ENCODE measurements at places on chromosomes 1 and 21.

- no peak for DNase-seq
Measured at GRCh38 chr1:115329965-115330364, 8.1 kb downstream of the NGF start.

- DNase-seq, result no peak
Measured at GRCh38 chr1:226643611-226644540, 95.2 kb downstream of the ITPKB start.

DNA sequence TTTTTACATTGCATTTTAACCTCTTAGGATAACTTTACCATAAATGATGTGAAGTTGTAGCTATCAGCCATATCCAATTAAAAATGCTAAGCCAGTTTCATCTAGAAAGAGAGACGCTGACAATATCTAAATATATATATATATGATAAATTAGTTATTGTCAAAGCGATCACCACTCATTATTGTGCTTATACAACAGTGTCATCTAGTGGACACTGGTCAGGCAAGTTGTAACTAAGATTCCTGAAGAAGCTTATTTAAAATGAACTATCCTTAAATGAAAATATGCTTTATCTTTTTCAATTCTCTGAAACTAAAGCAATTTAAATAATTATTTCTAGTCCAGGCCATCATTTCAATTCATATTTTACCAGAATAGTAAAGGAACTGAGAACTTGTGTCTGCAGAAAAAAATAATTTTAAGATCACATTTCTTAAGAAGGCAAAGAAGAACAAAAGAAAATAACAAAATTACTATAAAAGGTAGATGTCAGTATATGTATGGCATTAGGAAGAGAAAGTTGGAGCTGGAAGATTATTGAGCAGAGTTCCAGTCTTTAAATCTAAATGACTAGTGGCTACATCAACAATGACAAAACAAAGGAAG lies 193.3 kb upstream of the SNX7 start:
- peak; percentile 71 for DNase-seq

GRCh38 chr1:165637427-165637826 lies 6.4 kb downstream of the MGST3 start:
- DNase-seq, result peak; percentile 73

GRCh38 chr1:24392604-24392946 lies 21.0 kb downstream of the STPG1 start:
- DNase-seq, result no peak

GRCh38 chr1:57616921-57617320 lies 193.1 kb upstream of the DAB1 start:
- no peak for DNase-seq

GRCh38 chr1:247494767-247495166 lies 36.9 kb upstream of the OR2B11 start:
- DNase-seq, result peak; percentile 30

GRCh38 chr1:234322979-234323378 lies 50.3 kb upstream of the COA6 start:
- DNase-seq, result peak; percentile 51

DNA sequence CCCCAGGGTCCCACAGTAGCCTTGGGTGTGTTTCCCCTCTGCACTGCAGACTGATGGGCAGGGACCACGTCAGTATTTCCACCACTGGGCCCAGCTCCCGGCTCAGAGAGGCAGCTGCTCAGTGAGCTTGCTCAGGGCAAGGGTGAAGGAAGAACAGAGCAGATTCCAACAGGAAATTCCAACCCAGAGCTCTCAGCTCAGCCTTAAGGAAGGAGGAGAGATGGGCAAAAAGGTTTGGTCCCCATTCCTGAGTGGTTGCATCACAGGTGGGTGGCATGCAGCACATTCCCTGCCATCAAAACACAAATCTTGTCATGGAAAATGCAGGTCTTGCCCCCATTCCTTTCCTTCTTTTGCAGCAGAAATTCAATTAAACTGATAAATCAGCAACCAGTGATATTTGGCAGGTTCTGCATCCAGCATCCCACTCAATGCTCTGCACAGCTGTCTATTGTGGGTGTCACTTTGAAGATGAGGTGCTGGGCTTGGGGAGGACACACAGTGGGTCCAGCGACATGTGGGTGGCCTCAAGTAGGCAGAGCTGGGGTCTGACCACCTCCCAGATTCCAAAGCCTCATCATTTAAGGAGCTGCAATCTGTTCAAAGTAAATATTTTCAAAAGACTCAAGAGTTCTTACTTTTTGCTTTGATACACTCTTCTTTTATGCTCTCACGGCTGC lies 315.4 kb downstream of the DSCAM start:
- no peak for DNase-seq

- DNase-seq, result peak; percentile 56
Measured at GRCh38 chr1:235783148-235783776, 83.4 kb downstream of the LYST start.

DNA sequence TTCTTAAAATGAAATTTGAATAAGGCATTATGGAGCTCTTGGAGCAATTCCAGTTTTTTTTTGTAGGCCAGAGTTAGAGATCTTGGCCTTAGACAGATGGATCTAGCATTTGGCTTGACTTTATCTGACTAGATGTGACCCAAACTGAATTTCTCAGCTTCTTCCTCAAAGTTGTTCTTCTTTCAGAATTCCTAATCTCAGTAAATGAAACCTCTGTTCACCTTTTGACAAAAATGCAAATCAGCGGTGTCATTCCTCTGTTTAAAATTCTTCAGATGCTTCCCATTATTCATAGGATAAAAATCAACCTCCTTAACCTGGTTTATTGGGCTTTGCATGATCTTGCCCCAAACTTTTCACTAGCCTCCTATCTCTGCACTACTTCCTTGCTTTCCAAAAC lies 177.6 kb downstream of the RASAL2 start:
- DNase-seq, result no peak

DNA sequence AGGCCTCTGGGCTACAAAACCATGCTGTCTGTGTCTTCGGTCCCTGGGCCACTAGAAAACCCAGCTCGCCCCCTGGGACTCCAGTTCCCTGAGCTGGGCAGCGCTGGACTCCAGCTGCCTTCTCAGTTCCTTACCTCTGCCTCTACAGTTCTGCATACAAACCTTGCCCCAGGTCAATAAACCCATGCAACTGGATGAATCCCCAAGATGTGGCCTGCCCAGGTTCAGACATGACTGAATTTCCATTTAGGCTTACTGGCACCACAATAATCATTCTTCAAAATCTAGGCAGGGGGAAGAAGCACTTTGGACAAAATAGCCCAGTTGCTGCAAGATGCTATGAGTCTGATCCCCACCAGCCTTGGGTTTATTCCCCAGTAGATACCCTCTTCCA lies 159.5 kb downstream of the RRAGC start:
- no peak for DNase-seq

- no peak for DNase-seq
Measured at GRCh38 chr1:59522925-59523505, 226.1 kb downstream of the FGGY start.

DNA sequence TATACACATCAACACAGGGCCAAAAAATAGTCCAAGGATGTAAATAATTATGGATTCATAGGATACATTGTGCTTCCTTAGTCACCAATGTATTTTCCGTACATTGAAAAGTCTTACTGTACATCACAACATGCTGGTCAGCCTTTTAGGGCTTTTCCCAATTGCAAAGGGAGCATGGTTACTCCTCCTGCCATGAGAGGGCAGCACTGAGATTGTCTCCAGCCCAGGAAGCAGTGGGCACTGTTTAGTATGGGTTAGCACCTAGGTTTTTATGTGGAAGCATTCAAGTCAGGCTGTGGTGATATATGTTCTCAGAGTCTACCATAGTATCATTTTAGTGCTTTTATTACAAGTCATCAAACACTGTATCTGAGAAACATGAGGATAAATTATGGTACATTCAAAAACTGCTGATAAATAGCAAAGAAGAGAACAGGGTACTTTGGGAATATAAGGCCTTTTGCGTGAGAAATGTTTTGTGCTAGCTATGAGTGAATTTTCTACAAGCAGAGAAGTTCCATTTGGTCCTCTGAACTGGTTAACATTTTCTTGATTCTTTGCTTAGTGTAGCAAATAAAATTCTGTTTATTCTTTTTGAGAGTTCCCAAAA lies 34.0 kb downstream of the ST6GALNAC5 start:
- DNase-seq, result peak; percentile 59

- DNase-seq, result peak; percentile 96
Measured at GRCh38 chr21:45470773-45471524, 66.0 kb downstream of the COL18A1 start.

DNA sequence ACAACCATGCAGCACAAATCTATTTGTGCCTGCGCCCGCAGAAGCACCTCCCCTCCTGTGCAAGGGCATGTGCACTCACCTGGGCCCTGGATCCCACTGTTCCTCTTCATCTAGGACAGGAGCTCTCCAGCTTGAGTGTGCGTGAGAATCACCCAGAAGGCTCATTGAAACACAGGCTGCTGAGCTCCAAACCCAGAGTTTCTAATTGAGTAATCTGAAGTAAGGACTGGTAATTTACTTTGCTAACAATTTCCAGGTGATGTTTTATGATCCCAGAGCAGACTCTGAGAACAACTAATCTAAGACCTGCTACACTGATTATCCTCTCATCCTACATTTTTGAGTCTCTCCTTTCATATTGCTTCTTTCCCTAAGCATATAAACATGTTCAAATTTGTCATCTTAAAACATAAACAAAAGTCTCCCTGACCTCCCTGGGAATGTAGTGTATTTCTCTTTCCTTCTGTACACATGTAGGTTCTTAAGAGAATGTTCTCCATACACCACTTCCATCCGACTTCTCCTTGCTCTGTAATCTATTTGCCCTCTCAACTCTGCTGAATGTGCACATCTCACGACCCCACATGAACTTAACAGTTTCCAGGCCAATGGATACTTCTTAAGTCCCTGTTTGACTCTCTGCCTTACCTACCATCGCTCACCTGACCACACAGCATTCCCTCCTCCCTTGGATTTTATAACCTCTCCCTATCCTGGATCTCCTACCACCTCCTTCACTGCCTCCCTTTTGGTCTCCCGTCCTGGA lies 522.5 kb downstream of the SMYD3 start:
- DNase-seq, result no peak

GRCh38 chr1:98387701-98388100 lies 273.8 kb upstream of the SNX7 start:
- DNase-seq, result peak; percentile 30

DNA sequence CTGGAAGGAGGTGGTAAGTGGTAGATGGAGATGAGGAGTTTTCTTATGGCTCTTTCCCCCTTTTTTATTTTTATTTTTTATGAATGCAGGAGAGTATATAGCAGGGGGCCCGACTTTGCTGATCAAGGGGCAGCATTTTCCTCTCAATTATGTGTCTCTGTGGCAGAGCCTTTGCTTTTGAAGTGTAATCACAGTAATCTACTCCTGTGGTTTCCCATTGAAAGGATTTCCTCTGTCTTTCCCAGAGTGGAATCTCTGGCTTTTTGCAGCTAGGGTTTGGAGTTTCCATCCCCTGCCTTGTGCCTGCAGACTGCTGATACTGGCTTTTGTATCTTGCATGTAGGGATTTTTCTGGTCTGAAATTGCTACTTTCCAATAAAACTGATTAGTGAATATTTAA lies 29.1 kb downstream of the ARID1A start:
- no peak for DNase-seq

- peak; percentile 88 for DNase-seq
Measured at GRCh38 chr1:192747943-192748342, 60.9 kb upstream of the RGS2 start.

GRCh38 chr1:72371259-72372035 lies 89.1 kb upstream of the NEGR1 start:
- no peak for DNase-seq

- no peak for DNase-seq
Measured at GRCh38 chr1:180208264-180208663, 21.8 kb upstream of the LHX4 start.

- DNase-seq, result no peak
Measured at GRCh38 chr1:247408100-247408499, 7.9 kb upstream of the NLRP3 start.

DNA sequence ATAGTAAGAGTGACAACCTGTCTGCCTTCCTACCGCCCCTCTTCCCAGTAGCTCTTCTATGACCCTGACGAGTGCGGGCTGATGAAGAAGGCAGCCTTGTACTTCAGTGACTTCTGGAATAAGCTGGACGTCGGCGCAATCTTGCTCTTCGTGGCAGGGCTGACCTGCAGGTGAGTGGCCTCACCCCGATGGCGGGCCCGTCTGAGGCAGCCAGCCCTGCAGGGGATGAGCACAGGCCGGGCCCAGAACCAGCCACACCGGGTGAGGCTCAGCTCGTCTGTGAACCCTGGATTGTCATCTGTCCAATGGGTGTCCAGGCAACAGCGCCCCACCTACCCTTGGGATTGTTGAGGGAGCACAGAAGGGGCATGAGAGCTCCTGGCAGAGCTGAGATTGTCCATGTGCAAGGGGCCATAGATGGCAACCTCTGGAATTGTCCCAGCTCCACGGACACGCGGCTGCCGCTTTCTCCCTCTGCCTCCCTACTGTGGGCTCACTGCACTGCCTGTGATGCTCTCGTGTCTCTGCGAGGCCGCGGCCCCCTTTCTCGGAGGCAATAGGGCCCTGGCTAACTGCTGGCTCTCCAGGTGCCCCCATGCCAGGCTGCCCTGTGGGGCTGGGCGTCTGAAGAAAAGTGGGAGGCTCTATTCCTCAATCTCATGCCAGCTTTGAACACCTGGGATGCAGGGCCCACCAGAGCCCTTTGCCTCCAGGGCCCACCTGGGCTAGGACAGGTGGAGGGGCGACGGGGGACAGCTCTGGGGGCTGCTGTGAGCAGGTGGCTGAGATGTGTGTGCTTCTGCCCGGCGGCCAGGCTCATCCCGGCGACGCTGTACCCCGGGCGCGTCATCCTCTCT lies 50.0 kb upstream of the LRRC3 start:
- no peak for DNase-seq

- DNase-seq, result no peak
Measured at GRCh38 chr1:72322910-72323309, 40.6 kb upstream of the NEGR1 start.

GRCh38 chr1:5708346-5709245 lies 283.6 kb downstream of the NPHP4 start:
- DNase-seq, result no peak

DNA sequence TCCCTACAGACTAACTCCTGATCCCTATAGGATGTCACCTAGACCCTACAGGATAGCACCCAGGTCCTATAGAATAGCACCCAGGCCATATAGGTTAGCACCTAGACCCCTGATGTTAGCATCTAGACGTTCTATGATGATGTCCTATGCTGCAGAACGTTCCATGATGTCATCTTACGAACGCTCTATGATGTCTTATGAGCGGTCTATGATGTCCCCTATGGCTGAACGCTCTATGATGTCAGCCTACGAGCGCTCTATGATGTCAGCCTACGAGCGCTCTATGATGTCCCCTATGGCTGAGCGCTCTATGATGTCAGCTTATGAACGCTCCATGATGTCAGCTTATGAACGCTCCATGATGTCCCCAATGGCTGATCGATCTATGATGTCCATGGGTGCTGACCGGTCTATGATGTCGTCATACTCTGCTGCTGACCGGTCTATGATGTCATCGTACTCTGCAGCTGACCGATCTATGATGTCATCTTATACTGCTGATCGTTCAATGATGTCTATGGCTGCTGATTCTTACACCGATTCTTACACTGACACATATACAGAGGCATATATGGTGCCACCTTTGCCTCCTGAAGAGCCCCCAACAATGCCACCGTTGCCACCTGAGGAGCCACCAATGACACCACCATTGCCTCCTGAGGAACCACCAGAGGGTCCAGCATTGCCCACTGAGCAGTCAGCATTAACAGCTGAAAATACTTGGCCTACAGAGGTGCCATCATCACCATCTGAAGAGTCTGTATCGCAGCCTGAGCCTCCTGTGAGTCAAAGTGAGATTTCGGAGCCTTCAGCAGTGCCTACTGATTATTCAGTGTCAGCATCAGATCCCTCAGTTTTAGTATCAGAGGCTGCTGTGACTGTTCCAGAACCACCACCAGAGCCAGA lies 9.5 kb downstream of the SON start:
- DNase-seq, result no peak

Measured in amniotic epithelial cell (primary cell).